NCI-H2107 (cell line): ENCODE measurements at places on chromosomes 13 and 19.

- DNase-seq = no peak
Measured at GRCh38 chr19:56131651-56132050, 9.4 kb upstream of the ZNF444 start.

DNA sequence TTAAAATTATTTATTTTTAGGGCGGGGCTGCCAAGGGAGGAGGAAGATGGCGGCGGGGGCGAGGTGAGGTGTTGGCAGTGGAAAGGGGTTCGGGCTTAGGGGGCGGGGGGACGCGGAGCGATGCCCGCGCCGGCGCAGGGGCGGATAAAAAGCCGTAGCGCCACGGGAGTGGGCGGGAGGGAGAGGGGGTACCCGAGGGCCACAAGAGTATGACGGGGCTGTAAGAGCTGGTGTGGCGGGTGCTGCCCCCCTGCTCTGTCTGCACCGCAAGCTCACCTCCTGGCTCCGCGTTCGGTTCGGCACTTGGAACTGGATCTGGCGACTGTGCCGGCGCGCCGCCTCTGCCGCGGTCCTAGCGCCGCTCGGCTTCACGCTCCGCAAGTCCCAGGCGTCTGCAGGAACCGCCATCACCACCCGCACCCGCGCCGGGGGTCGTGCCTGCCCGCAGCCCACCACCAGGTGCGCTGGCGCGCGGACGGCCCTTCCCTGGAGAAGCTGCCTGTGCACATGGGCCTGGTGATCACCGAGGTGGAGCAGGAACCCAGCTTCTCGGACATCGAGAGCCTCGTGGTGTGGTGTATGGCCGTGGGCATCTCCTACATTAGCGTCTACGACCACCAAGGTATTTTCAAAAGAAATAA lies 265.2 kb upstream of the SGCG start:
- DNase-seq = no peak

- no peak for DNase-seq
Measured at GRCh38 chr19:22332924-22333323, 46.7 kb downstream of the ZNF729 start.

GRCh38 chr13:94950303-94950702 lies 238.0 kb upstream of the SOX21 start:
- no peak for DNase-seq

DNA sequence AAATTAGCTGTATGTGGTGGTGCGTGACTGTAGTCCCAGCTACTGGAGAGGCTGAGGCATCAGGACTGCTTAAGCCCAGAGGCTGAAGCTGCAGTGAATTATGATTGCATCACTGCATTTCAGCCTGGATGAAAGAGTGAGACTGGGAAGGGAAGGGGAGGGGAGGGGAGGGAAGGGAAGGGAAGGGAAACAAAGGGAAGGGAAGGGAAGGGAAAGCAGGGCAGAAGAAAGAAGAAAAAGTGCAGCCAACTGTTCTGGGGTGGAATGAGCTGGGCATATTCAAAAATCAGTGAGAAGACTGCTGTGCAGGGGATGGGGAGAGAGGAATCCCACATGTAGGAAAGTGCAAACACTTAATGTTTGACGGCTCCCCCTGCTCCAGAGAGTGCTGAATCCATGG lies 905.5 kb downstream of the UQCRFS1 start:
- no peak for DNase-seq

DNA sequence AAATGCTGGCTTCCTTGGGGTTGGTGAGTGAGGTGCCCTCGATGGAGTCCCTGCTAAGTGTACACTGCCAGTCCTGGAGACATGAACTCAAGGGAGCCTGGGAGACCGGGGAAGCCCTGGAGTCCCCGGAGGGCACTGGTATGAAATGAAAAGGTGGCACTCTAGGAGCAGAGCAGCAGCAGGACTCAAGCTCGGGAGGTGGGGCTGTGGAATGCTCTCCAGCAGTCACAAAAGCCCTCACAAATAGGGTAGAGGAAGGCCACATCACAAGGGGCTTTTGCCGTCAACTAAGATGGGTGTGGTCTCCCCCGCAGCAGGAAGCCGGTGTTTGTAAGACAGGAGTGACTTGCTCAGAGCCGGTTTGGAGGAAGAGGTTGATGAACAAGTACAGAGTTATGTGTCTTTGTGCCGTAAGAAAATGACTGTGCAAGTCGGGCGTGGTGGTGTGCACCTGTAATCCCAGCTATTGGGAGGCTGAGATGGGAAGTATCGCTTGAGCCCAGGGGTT lies 19.3 kb downstream of the CCNE1 start:
- DNase-seq = no peak
